ENCODE measurements at places on chromosomes 12 and 14. TPM values are rescaled to one million over a fixed set of nuclear protein-coding genes. Genes with fewer than 3 reads are reported as not detected.

DNA sequence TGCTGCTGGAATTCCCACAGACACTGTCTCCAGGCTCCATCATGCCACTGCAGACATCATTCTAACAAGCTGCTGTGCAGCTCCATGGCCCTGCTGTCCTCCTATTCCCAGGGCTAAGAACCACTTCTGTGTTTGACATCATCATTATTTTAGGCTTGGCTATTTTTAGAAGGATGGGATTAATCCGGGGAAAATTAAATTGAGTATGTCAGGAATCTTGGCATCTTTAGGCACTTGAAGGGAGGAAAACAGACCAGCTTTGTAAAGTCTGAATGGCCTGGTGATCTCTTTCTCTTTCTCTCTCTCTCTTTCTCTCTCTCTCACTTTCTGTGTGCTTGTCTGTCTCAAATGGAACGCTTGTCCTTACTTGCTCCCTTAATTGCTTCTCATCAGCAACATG, 568.3 kb upstream of the FLRT2 start:
- DNase-seq = no peak

DNA sequence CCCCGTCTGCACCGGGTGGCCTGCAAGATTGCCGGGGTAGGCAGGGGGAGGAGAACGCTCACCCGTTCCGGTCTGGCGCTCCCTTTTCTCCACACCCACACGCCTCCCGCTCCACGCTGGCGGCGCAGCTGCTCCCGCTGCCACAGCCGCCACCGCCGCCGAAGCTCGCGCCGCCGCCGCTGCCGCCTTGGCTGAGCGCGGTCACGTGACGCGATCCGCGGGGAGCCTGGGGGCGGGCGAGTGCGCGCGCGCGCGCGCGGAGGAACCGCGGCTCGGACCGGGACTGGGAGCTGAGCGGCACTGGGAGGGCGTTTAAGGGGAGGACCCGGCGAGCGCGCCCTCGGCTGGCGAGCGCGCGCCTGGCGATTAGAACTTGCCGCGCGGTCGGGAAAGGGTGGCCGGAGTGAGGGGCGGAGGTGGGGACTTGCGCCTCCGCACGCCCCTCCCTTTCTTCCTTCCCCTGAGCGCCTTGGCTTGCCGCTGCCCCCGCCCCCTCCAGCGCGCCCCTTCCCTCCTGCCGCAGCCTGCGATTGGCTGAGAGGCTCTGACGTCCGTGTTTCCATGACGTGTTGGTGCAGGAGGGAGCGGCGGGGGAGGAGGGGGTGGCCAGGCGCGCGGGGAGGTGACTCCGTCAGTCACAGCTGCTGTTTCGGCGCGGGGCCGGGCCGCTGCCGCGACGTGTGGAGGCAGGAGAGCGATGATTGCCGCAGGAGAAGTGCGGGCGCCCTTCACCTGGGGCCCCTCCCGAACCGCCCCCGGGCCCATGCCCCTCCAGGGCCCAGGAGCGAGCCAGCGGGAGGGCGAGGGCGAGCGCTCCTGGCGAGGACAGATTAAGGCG, 738 bp upstream of the ATP2B1 start:
- DNase-seq = peak; percentile 100

GRCh38 chr12:28568118-28568517, 377.9 kb downstream of the CCDC91 start:
- peak; percentile 70 for DNase-seq

GRCh38 chr12:54201001-54201794, 12.4 kb upstream of the SMUG1 start:
- DNase-seq = peak; percentile 77

Gene GPR135
- polyA plus RNA-seq = 0.50 TPM

Gene SDSL
- polyA plus RNA-seq = 33.0 TPM

Gene HCAR1
- polyA plus RNA-seq = not detected

Gene RIPK3
- polyA plus RNA-seq = 28.8 TPM
